Activated T-cell treated with anti-CD3 and anti-CD28 coated beads, Interleukin-2, amount 50 U/mL, for 1 hour (primary cell): ENCODE measurements at places on chromosomes 13 and 19.

DNA sequence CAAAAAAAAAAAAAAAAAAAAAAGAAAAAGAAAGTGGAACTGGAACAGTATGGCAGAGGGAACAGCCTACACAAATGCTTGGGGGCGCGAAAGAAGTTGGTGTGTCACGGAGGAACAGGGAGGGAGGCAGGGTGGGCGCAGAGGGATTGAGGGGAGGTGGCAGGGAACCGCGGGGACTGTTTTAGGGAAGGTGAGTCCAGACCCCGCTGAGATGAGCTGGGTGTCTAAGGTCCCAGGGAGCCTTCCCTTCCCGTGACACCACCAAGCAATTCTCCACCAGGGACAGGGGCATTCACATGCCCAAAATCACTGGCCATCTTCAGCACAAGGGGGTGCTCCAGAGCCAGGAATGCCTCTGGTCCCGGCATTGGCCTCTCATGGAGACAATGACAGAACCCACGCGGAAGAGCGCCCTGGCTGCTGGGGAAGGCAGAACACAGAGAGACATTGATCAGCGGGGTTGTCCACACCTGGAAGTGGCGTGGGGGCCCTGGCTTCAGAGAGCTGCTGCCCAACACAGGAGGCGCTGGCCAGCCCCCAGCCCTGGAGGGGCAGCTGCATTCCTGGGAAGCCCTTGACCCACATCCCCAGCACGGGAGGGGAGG is 6.9 kb downstream of the PEAK3 start:
- peak; percentile 58 for DNase-seq

- peak; percentile 10 for DNase-seq
These were observed 129.1 kb downstream of the URI1 start for GRCh38 chr19:30070968-30071632.

DNA sequence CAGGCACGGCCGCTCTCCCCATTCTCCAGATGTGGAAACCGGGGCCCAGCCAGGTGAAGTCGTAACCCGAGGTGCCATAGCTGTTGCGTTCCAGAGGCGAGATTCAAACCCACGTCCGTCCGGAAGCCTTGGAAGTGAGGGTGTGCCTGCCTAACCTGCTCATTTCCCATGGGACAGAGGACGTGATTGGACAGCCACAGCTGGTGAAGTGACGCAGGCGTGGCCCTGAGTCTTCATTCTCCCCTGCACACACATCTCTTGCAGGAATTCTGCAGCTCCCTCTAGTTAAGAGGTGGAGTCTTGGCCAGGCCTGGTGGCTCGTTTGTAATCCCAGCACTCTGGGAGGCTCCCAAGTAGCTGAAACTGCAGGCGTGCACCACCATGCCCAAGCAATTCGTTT is 16.8 kb downstream of the MEIS3 start:
- no peak for DNase-seq

GRCh38 chr19:53818756-53819155 is 5.4 kb downstream of the NLRP12 start:
- DNase-seq, result no peak

- DNase-seq, result no peak
These were observed 10.0 kb downstream of the NDUFB7 start for GRCh38 chr19:14561847-14562351.

DNA sequence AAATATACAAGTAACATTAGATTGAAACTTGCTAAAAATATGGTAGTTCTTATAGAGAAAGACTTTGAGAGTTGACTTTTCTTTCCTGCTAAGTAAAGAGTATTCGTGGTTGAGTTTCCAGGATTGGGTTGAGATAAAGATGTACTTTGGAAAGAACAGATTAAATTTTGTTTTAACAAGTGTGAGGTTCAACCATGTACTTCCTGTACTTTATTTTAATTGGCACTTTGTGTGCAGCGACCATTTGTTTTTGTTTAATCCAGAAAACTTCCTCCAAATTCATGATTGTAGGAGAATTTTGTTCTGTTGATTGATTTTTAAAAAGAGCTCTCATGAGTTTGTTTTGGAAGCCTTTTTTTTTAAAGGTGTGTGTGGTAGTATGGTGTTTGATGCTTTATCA is 46.9 kb downstream of the PAN3 start:
- no peak for DNase-seq

DNA sequence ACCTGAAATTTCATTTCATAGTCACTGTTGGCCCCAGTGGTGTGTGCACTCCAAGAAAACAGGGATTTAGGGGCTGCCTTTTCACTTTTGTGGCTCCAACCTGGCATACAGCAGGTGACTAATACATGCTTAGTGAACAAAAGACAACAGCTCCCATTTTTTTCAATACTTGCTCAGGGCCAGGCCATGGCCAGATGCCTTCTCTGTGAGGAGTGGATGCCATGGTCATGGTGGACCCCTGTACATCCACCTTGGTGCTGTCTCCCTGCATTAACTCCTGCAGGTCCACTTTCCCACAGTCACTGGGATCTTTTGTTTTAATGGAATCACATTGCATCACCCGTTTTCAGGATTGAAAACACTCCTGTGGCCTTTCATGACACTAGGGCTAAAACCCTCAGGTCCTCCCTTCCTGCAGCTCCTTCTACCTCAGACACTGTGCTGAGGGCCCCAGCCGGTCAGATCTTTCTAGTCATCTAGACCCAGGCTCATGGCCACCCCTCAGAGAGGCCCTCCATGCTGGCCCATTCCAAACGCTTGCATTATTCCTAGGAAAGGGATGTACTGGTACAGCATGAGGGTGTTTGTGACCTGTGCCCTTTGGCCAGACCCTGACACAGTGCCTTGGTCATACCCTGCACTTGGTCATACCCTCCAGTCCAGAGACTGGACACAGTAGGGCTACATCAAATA is 1.2 kb upstream of the TMEM147 start:
- DNase-seq, result no peak

DNA sequence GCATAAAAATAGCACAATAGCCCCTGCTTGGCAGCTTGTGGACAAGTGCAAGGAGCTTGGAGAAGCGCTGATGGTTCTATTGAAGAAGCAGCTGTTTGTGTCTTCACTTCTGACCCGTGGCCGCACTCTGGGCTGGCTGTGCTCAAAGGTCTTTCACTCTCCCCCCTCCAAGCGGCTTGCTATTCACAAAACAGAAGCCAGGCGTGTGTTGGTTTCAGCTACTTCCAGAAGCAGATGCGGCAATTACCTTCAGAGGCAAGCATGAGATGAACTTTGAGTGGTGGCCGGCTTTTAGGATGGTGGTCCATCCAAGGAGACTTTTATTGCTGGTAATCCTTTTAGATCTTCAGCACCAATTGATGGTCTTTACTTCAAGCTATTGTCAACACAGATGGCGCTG is 188.5 kb upstream of the ARGLU1 start:
- no peak for DNase-seq

- DNase-seq, result no peak
These were observed 4.3 kb downstream of the PTOV1 start for GRCh38 chr19:49855277-49855675.

DNA sequence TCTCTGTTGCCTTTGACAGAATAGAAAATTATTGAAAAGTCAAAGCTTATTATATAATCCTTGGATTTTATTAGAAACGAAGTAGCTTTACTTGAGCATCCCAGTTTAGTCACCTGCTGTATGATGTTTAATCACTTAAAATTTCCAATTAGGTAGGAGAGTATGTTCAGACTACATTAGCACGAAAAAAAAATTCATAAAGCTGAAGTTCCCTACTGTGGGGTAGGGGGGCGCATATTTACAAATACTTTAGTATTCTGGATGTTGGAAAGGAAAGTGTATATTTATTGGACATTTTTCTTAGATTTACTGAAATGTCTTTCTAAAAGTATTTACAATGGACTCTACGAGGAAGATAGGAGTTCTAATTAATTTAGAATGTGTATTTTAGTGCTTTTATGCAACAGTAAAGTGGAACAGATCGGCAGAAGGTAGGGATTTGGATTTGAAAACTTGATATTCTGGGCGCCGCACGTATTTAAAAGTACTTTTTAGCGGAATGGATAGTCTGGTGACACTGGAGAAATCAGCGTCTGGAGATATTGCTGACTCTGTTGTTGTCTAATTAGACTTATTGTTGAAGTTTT is 1.9 kb downstream of the CDK8 start:
- no peak for DNase-seq

- DNase-seq, result peak; percentile 53
These were observed 20.6 kb downstream of the HCN2 start for GRCh38 chr19:610071-610800.

DNA sequence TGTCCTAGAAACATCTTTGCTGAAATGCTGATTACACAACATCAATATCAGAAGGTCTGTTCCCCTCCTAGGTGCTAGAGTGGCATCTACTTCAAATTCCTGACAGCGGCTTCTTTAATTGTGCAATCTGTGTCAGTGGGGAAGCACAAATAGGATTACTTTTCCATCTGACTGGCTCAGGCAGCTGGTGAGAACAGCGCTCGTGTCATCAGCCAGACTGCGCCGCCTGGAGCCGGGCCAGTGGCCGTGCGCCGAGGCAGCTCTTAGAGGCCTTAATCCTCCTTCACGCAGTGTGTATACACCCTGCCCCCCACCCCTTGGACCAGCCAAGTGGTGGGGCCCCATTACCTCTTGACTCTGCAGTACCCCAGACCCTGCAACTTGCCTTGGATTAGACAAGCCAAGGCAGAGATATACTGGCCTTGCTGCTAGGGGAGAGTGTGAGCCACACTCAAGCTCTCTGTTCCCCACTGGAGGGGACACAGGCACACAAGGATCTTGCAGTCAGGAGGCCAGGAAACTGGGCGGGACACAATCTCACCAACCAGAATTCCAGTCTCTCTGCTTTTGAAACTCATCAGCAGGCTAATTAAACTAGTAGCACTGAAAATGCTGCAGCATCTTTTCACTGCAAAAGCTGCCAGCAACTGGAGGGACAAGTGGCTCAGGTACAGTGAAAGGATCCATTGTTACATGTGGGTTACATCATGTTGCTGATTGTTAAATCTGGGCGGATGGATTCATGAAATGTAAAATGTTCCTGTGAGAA is 48.9 kb upstream of the EPHX3 start:
- DNase-seq, result no peak

DNA sequence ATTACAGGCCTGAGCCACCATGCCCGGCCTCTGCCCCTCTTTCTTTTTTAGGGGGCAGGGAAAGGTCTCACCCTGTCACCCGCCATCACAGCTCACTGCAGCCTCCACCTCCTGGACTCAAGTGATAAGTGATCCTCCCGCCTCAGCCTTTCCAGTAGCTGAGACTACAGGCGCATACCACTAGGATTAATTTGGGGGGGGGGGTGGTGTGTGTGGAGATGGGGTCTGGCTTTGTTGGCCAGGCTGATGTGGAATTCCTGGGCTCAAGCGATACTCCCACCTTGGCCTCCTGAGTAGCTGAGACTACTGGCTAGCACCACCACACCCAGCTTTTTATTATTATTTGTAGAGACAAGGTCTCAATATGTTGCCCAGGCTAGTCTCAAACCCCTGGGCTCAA is 4.2 kb downstream of the APOE start:
- DNase-seq, result no peak

DNA sequence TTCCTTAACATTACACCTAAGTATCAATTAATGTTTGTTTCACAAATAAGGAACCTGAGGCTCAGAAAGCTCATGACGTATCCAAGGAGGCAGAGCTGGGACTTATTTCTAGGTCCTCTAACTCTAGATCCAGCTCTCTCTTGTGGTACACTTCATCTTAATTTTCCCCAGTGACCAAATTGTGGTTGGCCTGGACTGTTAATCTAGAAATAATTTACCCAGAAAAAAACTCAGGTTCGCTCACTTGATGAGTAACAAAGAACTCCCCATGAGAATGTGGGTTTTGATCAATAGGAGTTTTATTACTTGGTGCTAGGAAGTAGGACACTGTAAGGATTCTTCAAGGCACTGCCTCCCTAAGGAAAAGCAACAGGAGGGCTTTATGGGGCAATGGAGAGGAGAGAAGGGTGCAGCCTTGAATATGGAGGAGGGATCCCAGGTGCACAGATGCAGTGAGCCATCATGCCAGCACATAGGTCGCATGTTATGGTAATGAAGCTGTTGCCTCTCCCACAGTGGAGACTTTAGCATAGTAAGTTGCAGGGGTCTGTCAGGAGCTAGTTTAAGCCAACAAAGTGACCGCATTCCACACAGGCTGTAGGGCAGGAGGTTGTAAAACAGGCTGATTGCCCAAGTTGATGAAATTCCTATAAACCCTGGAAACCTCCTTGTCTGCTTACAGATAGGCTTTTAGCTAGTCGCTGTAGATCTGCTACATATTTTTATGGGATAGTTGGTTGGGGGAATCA is 14.7 kb downstream of the RAP2A start:
- DNase-seq, result no peak

DNA sequence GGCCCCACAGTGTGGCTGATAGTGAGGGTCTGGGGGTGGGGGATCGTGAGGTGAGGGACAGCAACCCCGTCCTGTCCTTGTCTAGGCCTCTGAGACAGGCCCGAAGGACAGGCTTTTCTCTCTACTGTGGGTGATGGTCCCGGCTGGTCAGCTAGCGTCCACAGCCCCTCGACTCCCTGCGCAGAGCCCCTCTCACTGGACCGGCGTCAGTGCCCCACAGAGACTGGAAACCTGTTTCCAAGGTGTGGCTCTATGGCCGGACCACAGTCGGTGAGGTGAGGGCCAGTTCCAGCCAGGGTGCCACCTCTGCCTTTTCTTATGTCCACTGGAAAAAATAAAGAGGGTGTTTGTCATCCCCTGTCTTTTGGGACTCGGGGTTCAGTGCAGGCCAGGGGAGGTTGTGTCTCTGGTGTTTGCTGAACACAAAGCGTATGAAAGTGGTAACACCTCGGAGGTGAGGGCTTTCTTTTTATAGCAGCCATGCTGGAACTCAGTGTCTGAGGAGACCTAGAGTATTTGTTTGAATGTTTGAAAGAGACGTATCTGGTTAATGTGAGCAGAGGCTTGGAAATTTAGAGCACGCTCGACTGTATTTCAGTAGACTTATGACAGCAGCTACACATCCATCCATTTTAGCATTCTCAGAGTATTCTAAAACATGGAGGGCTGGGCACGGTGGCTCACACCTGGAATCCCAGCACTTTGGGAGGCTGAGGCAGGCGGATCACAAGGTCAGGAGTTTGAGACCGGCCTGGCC is 22.8 kb downstream of the ATP11A start:
- DNase-seq, result no peak

DNA sequence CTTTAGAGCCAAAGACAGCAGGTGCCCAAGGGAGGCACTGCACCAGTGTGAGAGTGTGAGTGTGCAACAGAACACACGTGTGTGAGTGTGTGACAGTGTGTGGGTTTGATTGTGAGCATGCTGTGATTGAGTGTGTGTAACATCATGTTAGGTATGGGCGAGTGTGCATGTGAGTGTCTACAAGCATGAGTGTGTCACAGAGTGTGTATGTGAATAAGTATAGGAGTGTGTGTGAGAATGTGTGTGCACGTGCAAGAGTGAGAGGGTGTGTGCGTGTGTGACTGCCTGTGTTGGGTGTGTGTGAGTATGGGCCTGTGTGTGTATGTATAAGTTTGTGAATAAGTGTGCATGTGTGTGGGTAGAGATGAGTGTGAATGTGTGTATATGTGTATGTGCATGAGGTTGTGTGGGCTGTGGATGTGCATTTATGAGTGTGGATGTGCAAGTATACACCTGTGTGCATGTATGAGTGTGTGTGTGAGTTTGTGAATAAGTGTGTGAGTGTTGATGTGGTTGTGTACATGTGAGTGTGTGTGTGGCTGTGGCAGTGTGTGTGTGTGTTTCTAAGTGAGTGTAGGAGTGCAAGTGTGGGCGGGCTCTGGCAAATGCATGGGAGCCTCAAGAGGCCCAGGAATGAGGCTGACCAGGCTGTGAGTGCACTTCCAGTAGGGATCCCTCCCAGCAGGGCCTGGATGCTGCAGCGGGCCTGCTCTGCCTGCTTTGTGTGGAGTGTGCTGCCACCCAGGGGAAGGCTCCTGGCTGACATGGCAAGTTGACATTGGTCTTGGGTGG is 198.4 kb downstream of the COL4A1 start:
- DNase-seq, result no peak
